ENCODE measurements at places on chromosomes 5 and 9.

DNA sequence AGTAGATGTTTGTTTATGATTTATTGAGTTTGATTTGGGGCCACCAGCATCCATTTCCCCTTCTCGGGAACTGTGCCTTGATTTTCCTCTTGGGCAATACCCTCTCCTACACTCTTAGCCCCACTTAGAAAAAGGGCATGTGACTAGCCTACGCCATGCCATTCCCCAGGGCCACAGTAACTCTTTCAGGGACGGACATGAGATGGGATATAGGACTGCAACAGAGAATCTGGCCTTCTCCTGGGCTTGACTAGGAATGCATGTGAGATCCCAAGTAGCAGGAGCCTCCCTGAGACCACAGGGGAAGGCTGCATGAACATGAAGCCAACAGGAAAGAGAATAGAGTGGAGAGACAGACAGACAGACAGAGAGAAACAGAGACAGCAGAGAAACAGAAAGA is 30.7 kb upstream of the SPARC start:
- DNase-seq, result no peak

DNA sequence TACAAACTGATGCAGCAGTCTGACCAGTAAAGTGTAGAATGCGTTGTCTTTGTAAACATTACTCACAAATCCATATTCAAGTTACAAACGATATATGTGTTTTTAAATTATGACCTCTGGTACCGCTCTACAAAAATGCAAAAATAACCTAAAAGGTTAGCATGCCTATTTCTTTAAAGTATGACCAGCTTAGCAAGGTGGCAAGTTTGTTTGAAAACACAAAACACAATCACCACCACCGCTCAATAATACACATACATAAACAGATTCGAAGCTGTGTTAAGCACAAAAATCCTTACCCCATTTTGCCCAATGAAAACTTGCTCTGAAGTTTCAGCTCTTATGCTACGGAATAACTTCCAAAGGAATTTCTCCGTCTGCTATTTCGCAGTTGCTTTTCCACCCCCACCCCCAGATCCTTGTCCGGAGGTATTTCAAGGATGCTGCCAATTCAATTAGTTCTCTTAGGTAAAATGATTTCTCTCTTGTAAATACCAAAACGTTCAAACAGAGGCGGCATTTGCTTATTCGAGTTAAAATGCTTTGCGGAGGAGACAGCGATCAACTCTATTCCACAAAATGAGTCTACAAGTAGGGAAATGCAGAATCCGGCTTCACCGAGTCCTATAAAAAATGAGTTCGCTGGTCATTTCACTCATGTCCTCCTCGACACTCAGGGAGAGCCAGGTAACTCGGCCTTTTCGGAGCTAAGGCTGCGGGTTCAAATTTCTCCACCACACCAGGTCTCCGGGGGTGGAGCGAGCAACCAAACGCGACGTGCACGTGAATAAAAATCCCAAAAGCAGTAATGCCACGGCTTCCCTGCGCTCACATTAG is 1.2 kb downstream of the HOMER1 start:
- DNase-seq, result no peak

DNA sequence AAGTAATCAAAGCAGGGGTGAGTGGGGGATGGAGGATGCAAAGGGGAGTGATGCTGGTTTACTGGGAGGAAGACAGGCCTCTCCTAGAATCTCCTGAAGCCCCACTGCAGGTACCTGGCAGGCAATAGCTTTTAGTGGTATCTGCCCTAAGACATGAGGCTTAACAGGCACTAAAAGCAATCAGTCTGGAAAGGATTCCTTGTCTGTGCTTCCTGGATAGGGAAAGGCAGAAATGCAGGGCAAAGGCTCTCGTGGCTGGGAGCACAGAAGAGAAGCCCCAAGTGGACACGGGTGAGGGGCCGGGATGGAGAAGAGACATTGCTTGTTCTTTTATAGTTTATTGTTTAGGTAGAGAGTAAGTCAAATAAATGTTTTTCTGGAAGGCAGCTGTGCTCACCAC is 40.1 kb downstream of the CCNJL start:
- no peak for DNase-seq

DNA sequence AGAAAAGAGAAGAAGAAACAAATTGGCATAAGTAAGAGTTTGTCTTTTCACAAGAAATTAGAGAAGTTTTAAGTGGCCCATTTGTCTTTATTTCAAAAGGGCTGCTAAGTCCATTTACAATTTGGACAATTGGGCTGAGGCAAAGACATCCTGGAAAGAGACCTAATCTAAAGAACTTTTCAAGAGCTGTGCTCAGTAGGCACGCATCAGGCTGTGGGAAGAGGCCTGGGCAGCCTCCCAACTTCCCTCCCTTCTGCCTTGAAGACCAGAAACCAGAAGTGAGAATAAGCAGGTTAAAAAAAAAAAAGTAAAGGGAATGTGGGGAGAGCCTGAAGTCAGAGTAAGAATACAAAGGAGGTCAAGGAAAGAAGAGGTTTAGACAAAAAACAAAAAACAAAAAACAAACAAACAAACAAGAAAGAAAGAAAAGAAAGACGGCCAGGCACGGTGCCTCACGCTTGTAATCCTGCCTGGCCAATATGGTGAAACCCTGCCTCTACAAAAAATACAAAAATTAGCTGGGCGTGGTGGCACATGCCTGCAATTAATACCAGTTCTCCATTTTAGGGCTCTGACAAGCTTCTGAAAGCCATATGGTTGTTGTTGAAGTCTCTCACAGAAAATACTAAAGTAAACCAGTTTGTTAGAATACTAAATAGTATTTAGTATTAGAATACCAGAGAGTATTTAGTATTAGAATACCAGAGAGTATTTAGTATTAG is 48.0 kb upstream of the CEP78 start:
- DNase-seq, result no peak

- DNase-seq, result no peak
Measured at GRCh38 chr9:107603281-107603680, 113.7 kb upstream of the KLF4 start.

Data from HL-60 (cell line).